ENCODE measurements at places on chromosomes 16 and 17.

DNA sequence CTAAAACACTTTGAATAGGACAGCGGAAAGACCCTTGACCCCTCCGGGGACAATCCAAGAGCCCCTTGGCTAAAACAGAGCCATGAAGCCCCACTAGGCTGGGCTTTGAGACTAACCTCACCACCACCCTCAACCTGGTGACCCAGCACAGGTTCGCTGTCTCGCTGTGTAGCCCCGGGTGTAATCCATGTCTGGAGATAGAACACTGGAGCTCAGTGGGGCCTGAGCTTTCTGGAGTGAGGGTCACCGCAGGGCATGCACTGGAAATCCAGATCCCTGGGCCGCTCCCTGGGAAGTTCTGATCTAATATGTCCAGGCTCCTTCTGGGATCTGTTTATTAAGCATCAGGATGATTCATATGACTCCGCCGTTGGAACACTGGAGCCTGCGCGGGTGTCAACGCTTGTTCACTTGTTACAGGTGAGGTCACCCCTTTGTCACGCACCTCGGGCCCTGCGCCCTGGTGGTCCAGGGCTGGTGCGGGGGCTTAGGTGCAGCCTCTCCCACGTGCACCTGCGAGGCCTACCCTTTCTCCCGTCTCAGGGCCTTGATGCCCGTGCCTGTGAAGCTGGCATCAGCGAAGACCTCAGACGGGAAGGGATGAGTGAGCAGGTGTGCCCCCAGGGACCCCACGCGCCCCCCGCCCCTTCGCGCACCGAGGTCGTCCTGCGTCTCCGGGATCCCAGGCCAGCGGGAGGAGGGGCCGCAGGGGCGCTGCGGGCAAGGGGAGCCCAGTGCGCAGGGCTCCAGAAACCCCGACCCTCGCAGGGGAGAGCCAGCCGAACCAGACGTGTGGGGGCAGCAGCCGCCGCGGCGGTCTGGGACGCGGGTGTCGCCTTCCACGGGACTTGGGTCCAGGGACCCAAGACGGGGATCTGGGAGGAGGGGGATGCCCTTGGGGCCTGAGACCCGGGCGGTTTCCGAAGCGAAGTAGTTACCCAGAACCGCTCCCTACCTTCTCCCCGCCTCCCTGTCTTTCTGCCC, 224.1 kb upstream of the FOXF1 start:
- no peak for DNase-seq

- DNase-seq, result peak; percentile 60
These were observed 82.4 kb downstream of the ANKRD11 start for GRCh38 chr16:89407925-89408300.

DNA sequence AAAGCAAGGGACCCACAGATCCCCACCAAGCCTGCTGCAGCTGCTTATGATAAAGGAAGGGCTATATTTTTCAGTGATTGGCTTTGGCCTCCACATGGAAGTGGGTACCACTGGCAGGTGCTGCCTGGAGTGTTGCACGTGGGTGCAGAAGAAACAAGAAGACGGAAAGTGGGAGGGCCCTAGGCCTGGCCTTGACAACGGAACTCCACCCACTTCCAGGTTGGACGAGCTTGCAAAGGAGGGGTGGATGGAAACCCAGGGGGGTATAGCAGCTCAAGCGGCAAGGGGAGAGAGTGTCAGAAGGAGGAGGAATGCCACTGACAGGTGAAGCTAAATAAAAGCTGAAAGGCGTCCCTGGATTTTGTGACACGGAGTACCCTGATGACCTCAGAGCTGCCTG, 20.3 kb downstream of the TRIM25 start:
- DNase-seq, result no peak

- no peak for DNase-seq
These were observed 243.9 kb upstream of the TBX2 start for GRCh38 chr17:61155590-61156237.

DNA sequence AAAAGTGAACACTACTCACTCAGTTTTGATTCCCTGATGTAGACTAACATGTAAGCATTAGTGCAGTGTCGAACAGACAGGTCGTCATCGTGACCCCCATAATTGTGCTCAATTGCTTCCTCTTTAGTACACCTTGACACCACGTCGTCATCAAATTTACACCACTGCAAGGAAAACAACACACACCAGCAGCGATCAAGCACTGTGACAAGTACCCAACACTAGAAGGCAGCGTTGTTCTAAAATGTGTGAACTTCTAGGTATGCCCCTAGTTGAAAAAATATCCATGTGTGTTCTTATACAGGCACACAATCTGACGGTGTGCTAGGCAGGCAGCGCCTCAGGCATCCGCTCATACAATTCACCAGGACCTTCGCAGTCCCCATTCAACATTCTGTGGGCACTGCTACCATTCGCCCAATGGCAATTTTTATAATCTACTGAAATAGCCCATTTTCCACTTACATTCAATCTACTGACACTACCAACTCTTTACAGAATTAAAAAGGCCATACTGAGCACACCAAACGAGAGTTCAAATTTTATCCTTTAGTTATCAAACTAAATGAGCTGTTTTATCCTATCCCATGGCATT, 23.1 kb downstream of the LITAFD start:
- DNase-seq, result peak; percentile 52

- DNase-seq, result no peak
These were observed 6.4 kb upstream of the MTSS2 start for GRCh38 chr16:70692130-70692872.

DNA sequence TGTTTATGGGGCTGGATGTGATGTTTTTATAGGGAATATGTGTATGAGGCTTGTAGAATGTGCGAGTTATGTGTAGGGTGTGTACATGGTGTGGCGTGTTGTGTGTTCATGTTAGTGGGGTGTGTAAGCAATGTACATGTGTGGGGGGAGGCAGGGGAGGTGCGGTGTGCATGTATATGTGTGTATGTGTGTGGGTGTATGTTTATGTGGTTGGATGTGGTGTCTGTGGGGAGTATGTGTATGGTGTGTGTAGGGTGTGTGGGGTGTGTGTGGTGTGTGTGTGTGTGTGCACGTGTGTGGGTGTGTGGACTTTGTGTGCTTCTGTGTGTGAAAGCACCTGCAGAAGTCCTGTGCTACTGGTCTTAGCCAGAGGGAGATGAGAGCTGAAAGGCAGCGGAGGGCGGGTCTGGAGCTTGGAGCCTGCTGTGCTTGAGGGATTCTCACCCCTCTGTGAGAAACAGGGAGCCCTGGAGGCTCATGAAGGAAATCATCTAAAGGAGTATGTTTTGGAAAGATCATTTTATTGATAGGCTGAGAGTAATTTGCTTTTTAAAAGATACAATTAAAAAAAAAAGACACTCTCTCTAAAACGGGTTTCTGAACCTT, 222.7 kb downstream of the HS3ST4 start:
- no peak for DNase-seq

DNA sequence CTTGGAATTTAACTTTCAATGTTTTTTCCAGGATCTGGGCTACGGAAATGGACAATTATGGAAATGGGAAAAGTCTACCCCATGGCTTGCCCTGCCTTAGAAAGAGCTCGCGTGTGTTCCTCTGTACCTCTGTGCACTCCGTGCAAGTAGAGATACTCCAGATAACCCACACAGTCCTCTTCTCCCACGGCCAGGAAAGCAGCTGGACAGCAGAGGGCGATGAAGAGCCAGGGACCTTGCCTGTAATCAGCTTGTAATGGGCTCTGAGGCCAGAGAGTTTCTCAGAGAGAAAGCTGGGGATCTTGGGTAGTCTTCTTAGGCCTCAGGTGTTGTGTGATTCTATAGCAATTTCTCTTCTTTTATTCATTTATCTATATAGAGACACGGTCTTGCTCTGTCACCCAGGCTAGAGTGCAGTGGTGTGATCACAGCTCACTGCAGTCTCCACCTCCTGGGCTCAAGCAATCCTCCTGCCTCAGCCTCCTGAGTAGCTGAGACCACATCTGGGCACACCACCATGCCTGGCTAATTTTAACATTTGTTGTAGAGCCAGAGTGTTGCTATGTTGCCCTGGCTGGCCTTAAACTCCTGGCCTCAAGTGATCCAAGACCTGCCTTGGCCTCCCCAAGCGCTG, 2.4 kb upstream of the SOCS7 start:
- peak; percentile 89 for DNase-seq

DNA sequence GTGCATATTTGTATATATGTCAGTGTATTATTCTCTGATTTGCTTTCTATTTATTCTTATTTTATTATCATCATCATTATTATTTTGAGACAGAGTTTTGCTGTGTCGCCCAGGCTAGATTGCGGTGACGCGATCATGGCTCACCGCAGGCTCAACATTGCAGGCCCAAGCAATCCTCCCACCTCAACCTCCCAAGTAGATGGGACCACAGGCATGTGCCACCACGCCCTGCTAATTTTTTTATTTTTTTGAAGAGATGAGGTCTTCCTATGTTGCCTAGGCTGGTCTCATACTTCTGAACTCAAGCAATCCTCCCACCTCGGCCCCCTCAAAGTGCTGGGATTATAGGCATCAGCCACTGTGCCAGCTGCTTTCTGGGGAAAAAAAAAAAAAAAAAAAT, 8.4 kb upstream of the ARHGAP17 start:
- no peak for DNase-seq

GRCh38 chr17:42530952-42531454, 5.0 kb upstream of the NAGLU start:
- DNase-seq, result no peak

- no peak for DNase-seq
These were observed 60.5 kb downstream of the CREBBP start for GRCh38 chr16:3819746-3820724.

DNA sequence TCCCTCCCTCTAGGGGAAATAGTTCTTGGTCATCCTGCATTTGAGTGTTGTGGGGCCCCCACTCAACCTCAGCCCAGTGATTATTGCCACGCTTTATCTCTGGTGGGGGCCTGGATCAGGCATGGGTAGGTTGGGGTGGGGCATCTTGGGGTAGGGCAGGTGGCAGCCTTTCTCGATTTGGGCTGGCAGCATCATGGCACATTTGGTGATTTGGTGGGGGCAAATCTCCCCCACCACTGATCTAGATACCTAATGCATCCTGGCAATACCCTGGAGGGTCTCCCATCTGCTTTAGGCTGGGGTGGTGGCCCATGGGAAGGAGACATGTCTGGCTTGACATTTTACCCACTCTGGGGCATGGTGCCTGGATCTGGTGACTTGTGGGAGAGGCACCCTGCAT, 40.2 kb downstream of the NLRP1 start:
- DNase-seq, result no peak

GRCh38 chr16:72210555-72210954, 38.6 kb upstream of the PMFBP1 start:
- peak; percentile 65 for DNase-seq

DNA sequence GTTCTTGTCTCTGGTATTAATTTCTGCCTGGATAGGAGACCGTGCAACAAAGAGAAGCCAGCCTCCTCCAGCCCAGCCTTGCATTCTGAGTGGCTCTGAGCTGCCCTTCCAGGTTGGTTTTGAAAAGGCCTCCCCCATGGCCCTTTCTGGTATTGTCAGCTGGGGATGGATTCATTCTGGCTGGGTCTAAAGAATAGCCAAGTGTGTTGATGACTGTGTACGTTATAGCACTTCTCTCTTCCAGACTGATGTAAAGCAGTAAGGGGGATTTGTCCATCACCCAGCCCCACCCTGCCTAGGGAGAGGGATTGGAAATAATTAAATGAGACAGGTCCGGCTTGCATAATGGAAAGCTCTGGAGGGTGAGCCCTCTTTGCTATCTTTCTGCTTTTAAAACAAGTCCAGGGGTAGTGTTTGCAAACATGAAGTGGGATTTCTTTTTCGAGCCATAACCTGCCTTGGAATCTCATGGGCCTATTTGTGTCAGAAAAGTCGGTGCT, 146.4 kb downstream of the MSI2 start:
- DNase-seq, result no peak

DNA sequence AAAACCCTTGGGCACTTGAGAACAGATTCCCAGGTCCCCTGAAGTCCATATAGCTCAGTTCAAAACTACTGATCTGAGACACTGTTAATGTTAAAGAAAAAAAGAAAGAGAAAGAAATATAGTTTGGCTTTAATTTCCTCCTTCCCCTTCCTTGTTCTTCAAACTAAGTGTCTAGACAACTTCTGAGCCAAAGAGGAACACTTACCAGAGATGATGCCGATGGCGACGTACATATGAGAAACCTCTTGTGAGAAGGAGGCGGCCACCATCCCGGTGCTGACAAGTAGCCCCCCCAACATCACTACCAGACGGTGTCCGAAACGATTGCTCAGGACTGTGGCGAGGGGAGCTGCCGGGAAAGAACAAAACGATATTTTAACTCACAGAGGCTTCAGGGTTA, 17.2 kb downstream of the SLC16A6 start:
- DNase-seq, result peak; percentile 46

GRCh38 chr17:28492352-28493310, 13.5 kb upstream of the FOXN1 start:
- no peak for DNase-seq

DNA sequence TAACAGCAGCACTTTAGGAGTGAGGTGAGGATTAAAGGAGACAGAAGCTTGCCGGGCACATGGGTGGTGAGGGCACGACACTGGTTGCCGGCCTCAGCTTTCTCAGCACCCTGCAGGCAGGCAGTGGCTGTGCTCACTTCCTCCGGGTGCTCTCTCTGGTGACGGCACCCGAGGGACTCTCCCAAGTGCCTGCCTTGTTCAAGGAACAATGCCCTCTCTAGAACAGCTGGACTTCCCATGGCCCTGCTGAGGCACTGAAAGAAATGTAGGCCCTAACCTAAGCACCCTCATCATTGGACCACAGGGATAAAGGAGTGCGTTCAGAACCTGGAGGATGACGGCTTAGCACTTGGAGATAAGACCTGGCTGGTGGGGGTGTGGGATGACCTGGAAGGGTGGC, 72.7 kb downstream of the N4BP1 start:
- DNase-seq, result peak; percentile 94

- DNase-seq, result no peak
These were observed 252.5 kb downstream of the SLC39A11 start for GRCh38 chr17:72840019-72840418.

Measured in suppressor macrophage (primary cell).